ENCODE measurements at places on chromosomes 6 and 20.
A peak's percentile ranks its signal among the peaks of the same experiment; 100 is the strongest.

- DNase-seq: no peak
These were observed 723.6 kb downstream of the UTRN start for GRCh38 chr6:145008715-145009114.

GRCh38 chr6:46882645-46883044 is 39.1 kb downstream of the ADGRF5 start:
- no peak for DNase-seq

DNA sequence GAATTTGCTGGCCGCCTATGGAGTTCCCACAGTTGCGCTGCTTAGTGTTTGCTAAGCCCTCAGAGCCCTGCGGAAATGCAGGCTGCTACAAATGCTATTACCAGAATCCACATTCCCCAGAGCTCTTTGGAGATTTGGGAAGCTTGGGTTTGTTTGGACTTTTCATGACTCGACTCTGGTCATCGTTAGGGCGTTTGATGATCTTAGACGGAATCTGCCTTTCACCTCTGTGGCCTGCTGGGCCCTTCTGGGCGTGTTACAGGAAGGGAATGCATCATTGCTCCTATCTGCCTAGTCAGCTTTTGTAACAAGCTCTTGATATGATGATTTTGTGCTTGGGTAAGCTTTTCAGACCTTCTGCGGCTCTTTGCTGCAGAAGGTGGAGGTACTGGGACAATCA is 50.8 kb downstream of the EYA2 start:
- DNase-seq: no peak

DNA sequence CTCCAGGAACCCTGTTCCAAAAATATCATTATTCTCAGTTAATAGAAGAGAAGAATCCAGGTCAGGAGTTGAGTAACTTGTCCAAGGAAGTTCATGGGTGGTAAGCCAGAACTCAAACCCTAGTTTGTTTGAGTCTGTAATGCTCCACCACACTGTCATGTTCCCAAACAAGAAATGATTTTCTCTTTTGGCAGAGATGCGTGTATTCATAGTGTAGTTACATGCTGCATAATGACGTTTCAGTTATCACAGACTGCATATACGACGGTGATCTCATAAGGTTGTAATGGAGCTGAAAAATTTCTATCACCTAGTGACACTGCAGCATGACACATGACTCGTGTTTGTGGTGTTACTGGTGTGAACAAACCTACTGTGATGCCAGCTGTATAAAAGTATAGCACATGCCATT is 102.6 kb downstream of the TULP4 start:
- peak; percentile 61 for DNase-seq

GRCh38 chr6:44224029-44224964 is 902 bp downstream of the SLC29A1 start:
- peak; percentile 63 for DNase-seq

DNA sequence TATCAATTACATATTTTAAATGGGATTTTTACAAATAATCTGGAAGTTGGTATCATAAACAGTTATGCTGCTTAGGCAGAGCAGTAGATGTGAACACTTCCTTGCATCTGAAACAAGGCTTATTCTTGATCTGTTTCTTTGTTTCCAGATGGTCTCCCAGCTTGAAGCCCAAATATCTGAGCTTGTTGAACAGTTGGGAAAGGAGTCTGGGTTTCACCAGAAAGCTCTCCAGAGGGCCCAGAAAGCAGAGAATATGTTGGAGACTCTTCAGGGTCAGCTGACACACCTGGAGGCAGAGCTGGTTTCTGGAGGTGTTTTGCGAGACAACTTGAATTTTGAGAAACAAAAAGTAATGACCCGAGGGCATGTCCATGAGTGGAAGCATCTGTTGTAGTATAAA is 91.9 kb downstream of the CCDC170 start:
- DNase-seq: no peak

DNA sequence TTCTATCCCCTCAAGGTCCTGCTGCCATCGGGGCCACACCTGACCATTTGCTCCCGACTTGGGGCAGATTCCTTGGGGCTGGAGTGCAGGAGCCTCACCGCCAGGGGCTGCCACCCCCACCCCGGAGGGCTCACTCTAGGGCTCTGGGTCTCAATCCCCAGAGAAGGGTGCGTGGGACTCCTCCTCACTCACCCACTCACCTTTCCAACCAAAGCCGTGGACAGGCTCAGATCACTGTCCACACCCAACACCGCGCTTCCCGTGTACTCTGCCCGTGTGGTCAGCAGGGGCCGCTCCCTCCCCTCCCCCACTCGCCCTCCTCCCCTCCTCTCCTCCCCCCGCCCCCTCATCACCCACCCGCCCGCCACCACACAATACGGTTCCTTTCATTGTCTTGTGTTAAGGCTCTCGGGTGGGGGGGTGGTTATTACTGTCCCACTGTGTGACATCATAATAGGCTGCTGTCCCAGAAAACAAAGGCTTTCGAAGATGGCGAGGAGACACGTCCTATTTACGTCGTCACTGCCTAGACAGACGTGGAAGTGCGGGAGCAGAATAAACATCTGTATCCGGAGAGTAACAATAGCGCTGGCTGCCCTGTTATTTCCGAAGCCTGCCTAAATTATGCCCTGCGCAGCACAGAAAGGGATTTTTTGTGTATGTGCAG is 85.8 kb downstream of the YTHDF1 start:
- no peak for DNase-seq

- peak; percentile 45 for DNase-seq
These were observed 171.2 kb upstream of the BMP5 start for GRCh38 chr6:56046576-56046975.

- no peak for DNase-seq
These were observed 158.5 kb upstream of the AFDN start for GRCh38 chr6:167668019-167668753.

- DNase-seq: no peak
These were observed 470 bp upstream of the FAM83C start for GRCh38 chr20:35292504-35293285.

Data from GM23248 (cell line).